ENCODE measurements at places on chromosomes 7 and 10.

- DNase-seq: no peak
Observed at GRCh38 chr10:114618722-114619121, 39.4 kb downstream of the ABLIM1 start.

- DNase-seq: no peak
Observed at GRCh38 chr7:154910125-154910524, 92.8 kb downstream of the PAXIP1 start.

GRCh38 chr10:75487087-75487754, 55.8 kb downstream of the LRMDA start:
- no peak for DNase-seq

DNA sequence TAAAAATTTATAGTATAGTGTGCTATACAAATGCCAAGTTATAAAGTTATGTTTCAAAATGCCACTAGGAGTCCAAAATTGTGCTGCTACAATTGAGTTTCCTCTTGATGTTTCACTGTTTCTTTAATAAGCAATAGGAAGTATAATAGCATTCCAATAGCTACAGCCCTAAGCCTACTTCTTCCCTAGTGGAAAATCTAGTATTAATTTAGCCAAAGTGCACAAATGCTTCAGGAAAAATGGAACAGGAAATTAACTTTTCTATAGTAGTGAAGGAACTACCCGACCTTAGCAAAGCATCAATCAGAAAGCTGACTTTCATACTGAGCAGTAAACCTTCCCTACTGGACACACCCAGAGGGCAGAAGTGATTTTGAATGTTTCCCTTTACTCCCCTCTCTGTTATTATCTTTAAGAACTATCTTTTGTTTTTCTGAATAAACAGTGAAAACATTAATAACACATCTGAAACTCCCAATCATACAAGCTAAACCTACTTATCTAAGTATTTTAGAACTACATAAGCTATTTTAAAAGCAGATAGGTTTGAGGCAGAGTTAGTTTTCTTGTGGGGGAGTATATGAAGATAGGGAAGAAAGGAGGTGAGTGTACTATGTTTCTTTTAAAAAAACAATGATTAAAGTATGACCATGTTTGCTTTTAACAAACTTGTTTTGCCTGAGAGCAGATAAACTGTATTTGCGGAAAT, 13.7 kb downstream of the CPED1 start:
- DNase-seq: no peak

DNA sequence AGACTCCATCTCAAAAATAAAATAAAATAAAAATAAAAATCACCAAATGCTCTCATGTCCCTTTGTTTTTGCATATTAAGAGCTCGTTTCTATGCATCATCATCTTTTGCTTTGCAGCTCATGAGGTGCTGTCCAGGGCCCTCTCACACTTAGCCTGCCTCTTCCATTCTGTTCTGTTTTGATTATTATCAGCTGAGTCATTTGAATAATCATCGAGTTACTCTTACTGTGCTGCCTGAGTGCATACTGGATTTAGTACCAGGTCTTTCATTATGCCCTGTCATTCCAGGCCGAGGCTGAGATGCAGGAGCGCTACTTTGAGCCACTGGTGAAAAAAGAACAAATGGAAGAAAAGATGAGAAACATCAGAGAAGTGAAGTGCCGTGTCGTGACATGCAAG, 33.0 kb downstream of the UCMA start:
- DNase-seq: no peak

- peak; percentile 37 for DNase-seq
Observed at GRCh38 chr10:76433161-76434005, 1002.0 kb downstream of the LRMDA start.

- peak; percentile 40 for DNase-seq
Observed at GRCh38 chr7:22482503-22482902, 17.5 kb downstream of the STEAP1B start.

DNA sequence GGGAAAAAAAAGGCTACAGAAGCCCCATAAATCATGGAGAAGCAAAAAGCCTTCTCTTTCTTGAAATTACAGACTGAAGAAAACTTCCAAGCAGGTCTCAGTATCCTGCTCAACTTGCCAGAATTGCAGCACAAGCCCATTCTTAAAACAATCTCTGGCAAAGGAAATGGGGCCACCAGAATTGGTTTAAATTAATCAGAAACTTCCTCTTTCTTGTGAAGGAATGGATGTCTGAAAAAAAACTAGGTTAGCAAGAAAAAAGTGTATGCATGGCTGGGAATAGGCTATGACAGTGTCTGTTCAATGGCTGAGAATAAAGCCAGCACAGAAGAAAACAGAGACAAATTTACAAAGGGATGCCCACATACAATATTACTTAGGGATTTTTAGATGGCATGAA, 59.1 kb downstream of the TFEC start:
- DNase-seq: no peak

GRCh38 chr7:151608031-151608551, 88.4 kb upstream of the RHEB start:
- DNase-seq: no peak

- DNase-seq: no peak
Observed at GRCh38 chr10:120480065-120480600, 23.1 kb downstream of the PLPP4 start.

- DNase-seq: no peak
Observed at GRCh38 chr10:113770346-113770745, 18.9 kb downstream of the PLEKHS1 start.

DNA sequence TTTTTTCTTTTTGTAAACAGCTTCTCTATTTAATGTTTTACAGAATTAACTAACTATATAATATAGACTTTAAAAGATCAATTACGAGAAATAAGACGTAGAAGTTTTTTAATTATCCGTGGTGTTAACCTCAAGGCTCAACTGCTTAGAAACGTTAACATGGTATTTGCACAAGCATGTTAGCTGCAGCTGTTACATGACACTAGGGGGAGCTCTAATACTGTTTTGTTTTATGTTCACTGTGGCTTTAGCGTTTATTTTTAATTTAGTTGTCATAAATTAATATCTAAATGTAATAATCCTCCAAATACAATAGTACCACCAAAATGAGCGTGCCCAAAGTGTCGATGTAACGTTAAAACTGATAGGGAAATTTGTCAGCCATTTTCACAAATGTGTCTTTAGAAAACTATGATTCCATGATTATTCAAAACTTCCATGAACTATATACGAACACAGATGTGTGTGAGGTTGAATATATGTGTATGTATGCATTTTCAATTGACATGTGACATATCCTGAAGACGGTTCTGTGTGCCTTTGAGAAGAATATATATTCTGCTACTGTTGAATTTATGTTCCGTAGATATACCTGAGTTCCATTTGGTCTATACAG, 828.8 kb upstream of the MBL2 start:
- DNase-seq: no peak

- peak; percentile 63 for DNase-seq
Observed at GRCh38 chr7:140326116-140326928, 72.0 kb downstream of the SLC37A3 start.

DNA sequence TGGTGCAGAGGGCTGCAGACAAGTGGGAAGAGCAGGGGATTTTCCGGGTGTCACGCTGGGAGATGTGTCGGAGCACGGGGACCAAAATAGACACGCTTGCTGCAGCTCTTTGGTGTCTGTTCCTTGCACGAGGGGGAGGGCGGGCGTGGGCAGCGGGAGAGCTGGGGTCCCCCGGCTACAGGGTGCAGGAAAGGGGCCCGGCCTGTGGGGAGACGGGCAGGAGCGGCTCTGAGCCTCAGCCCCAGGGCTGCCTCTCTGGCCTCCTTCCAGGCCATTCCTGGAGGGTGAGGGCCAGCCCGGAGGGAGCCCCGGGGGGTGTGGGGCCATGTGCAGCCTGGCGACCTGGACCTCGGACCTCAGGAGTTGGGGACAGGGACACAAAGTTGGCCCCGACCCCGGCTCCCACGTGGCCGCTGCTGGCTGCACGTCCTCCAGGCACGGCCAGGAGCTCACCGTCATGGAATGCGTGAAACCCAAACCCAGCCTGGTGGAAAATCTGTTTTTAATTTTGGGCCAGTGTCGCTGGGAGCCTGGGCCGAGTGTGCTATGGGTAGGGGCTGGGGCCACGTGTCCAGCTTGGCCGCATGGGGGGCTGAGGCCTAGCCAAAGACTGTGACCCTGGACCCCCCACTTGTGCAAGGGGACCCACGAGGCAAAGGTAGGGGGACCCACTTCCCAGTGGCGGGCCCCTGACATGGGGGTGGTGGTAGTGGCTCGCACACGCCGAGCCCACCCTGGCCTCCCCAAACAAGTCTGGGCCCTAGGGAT, 6.6 kb downstream of the TTYH3 start:
- peak; percentile 29 for DNase-seq

GRCh38 chr10:119538632-119539358, 3.7 kb downstream of the RGS10 start:
- DNase-seq: no peak

- DNase-seq: no peak
Observed at GRCh38 chr10:58350023-58350422, 15.2 kb downstream of the UBE2D1 start.

- no peak for DNase-seq
Observed at GRCh38 chr7:107592361-107593024, 12.4 kb downstream of the BCAP29 start.

DNA sequence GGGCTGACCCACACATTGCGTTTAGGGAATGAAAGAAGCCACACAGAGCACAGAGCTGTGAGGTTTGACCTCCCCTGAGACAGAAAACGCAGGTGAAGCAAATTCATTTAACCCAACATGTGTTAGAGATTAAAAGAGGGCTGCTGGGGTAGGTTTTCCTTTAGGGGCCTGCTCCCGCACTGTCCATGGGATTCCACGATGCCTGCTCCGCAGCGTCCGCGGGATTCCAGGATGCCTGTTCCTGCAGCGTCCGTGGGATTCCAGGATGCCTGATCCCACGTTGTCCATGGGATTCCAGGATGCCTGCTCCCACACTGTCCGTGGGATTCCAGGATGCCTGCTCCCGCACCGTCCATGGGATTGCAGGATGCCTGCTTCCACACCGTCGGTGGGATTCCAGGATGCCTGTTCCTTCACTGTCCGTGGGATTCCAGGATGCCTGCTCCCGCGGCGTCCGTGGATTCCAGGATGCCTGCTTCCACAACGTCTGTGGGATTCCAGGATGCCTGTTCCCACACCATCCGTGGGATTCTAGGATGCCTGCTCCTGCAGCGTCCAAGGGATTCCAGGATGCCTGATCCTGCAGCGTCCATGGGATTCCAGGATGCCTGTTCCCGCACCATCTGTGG, 78.7 kb downstream of the VIPR2 start:
- no peak for DNase-seq

GRCh38 chr10:104322416-104322782, 15.9 kb downstream of the ITPRIP start:
- no peak for DNase-seq

GRCh38 chr7:70016044-70016770, 417.9 kb downstream of the AUTS2 start:
- DNase-seq: no peak

- DNase-seq: no peak
Observed at GRCh38 chr7:156534925-156535324, 105.6 kb upstream of the RNF32 start.

- DNase-seq: no peak
Observed at GRCh38 chr7:26653430-26654399, 210.7 kb downstream of the SKAP2 start.

DNA sequence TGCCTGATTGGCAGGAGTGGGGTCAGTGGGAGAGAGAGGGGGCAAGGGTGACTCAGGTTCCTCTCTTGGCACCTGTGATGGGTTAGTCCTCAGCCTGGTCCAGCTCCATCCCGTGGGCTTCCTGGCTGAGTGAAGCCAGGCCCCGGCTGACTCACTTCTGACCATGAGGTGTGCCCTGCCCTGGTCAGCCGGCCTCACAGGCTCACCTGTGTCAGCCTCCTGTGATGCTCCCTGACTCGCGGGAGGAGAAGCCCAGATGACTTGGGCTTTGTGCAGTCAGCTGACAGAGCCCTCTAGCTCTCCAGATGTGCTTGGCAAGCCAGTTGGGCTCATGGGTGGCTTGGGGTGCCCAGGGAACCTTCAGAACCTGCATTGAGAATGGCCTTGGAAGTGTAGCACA, 16.0 kb upstream of the PPIF start:
- no peak for DNase-seq

DNA sequence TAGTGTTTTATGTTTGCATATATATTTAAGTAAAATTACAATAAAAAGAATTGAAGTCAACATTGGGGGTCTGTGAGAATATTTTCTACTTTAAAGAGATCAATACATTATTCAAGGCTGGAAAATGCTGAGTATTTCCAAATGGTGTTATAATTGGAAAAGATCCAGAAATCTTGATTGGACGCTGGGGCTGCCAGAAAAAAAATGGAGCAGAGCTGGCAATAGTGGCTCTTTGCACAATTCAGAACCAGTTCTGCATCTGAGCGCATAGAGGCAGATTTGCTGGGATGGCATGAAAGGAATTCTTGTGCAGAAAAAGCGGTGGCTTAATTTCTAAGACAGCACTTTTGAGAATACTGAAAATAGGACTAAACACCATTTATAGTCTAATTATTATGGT, 10.8 kb upstream of the VWC2 start:
- DNase-seq: no peak

GRCh38 chr7:50495746-50496145, 45.6 kb upstream of the FIGNL1 start:
- DNase-seq: no peak

DNA sequence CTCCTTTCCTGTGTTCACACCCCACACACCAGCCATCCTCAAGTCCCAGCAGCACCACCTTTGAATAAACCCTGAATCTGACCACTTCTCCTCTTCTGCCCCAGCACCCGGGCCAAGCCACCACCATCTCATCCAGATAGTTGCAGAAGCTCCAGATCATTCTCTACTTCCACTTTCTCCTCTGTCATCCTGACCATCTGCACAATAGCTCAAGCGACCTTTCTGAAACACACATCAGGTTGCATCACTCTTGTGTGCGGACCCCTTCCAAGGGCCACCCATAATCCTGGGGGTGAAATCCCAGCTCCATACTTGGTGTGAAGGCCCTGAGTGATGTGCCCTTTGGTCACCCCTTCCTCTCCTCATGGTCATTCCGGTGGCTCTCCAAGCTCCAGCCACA, 187.4 kb upstream of the GALNT17 start:
- DNase-seq: no peak

DNA sequence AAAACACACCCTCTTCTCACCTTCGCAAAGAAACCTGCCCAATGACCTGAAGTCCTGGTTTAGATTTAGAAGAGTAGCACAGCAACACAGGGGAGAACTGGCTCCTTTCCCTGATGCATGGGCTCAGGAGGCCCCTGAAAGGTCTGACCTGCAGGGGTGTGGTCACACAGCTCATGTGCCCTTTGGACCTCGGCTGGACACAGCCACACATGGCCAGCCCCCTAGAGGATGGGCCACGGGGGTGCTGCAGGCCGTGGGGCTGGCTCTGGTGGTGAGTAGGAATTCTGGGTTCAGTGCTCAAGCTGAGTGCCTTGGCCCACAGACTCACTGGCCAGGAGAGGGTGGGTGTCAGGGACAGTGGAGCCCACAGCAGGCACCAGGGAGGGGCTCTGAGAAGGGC, 118.5 kb upstream of the ADCY1 start:
- DNase-seq: no peak

DNA sequence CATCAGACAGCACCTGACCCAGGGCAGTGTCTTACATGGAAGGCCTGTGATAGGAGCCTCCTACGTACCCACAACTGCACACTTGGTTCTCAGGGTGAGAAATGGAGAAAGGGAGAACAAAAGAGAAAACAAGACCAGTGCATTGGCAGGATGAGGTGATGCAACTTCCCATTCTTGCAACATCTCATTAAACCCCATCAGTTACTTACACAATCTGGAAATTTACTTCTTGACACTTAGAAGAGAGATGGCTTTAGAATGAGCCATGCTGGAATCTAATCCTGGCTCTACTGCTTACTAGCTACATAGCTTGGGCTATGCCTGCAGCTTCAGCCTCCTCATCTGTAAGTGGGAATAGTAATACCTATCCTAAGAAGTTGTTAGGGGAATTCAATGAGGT, 391.7 kb downstream of the KCNMA1 start:
- no peak for DNase-seq

Measured in glutamatergic neuron (in vitro differentiated cells).